ENCODE measurements at places on chromosomes 13 and 19. TPM values are rescaled to one million over a fixed set of nuclear protein-coding genes. Genes with fewer than 3 reads are reported as not detected.

PPP5C gene
- total RNA-seq, result 39.9 TPM

TMEM38A gene
- 7.7 TPM for total RNA-seq

ZNF836 gene
- total RNA-seq, result 6.3 TPM

CYP2B6 gene
- under 0.01 TPM for total RNA-seq

RASAL3 gene
- not detected for total RNA-seq

TEX26 gene
- not detected for total RNA-seq

EXOSC5 gene
- total RNA-seq, result 43.3 TPM

LSR gene
- 45.0 TPM for total RNA-seq
